ENCODE measurements at places on chromosomes 6 and 20. TPM values are rescaled to one million over a fixed set of nuclear protein-coding genes. Genes with fewer than 3 reads are reported as not detected.

SNAI1 gene
- total RNA-seq, result 0.53 TPM

XKR7 gene
- not detected for total RNA-seq

PDE10A gene
- 0.35 TPM for total RNA-seq

GRCh38 chr6:26273673-26274588, 91.1 kb upstream of the BTN3A2 start:
- DNase-seq, result no peak

DNA sequence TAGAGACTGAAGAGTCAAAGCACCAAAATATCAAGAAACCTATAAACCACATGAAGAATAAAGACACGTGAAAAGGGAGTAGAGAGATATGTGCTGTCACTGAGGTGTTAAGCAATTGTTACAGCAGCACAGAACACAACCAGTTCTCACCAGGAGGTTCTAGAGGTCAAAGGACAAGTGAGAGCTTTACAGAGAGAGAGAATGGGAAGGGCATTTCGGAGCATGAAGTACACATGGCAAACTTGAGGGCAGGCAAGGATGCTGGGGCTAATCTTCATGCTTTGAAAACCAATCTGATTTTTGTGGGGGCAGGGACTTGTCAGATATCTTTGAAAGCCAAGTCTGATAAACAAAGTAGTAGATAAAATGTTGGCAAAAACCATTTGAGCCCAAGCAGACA, 142.3 kb upstream of the NRSN1 start:
- no peak for DNase-seq

- no peak for DNase-seq
Measured at GRCh38 chr6:20681243-20681684, 147.0 kb downstream of the CDKAL1 start.

- no peak for DNase-seq
Measured at GRCh38 chr20:17655865-17656479, 26.1 kb downstream of the RRBP1 start.

GRCh38 chr6:23870496-23870895, 255.5 kb upstream of the NRSN1 start:
- no peak for DNase-seq

DNA sequence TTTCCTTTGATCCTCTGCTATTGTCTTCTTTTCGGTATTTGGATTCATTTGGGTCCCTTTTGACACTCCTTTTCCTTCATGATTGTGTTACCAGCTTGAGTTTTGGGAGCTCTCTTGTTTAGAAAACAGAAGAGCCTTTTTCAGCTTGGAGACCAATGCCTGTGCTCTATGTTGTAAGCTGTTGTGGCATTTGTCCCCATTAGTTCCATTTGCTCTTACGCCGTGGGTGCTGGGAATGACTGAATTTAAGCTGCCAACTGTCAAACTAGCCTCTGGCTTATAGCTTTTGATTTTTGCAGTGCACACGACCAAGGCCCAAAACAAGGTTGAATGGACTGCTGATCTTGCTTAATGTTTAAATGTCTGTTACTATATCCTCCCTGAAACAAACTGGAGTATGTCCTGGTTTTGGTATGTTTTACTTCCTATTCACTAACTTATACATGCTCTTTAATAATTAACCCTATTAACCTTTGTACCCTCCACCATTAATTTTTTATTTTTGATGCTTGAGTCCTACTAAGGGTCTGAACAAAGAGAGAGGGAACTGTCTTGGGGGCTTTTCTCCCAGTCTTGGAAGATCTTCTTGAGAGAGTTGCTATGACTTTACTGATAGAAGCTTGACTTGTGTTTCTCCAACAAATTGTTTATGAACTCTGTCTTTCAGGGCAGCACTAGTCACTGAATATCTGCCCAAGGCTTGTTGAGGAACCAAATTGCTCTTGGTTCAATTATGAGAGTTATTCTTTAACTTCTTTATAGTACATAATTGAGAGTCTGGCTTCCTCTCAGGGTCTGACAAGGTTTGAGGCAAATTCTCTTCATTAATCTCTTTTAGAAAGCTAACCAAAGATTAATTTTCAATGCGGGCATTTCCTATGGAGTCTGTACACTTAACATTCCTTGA, 100.3 kb upstream of the SIRPG start:
- DNase-seq, result no peak

Measured in Peyer's patch (tissue), 4 donors.